ENCODE measurements at places on chromosomes 11 and 22.
A peak's percentile ranks its signal among the peaks of the same experiment; 100 is the strongest.

- DNase-seq = no peak
Observed at GRCh38 chr11:29119707-29120618, 896.9 kb downstream of the KCNA4 start.

- DNase-seq = peak; percentile 96
Observed at GRCh38 chr11:71080239-71081097, 171.9 kb downstream of the SHANK2 start.

GRCh38 chr11:118552341-118552740 is 13.4 kb downstream of the IFT46 start:
- no peak for DNase-seq

- DNase-seq = no peak
Observed at GRCh38 chr11:17794981-17795380, 60.4 kb downstream of the KCNC1 start.

GRCh38 chr11:73576185-73576614 is 21.7 kb downstream of the FAM168A start:
- no peak for DNase-seq

DNA sequence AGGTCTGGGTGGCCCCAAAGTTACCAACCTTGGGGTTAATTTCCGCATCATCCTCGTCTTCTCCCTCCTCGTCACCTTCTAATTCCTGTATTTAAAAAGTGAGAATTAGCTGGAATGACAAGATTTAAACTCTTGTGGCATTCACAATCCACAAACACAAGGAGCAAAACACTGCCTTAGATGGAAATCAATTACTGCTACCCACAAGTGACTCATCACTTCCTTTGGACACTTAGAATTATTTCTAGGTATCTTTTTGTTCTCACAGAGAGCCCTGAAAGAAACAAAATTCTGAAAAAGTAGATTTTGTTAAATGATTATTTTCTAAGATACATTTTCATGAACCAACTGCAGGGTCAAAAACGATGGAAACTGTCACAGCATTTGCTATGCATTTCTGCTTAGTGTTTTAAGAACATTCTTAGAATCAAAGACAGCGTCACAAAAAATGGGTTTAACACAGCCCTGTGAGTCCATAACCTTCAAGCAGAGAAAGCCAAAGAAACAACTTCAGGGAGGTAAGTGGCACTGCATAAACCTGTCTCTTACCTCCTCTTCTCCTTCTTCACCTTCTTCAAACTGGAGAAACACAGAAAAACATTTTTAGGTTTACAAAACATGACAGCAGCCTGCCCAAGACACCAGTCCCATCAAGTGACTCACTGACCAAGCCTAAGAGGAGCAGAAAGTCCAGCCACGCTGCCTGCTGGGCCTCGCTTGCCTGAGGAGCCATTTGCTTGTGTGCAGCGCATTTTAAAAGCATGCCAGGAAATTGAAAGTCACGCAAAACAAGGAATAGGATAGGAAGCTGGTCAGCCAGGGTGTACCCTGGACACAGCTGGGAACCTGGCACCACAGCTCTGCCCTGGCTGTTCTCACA is 22.3 kb upstream of the PHLDA2 start:
- no peak for DNase-seq

- no peak for DNase-seq
Observed at GRCh38 chr22:32331236-32331917, 26.3 kb upstream of the RFPL3 start.

- no peak for DNase-seq
Observed at GRCh38 chr11:19460718-19461405, 220.1 kb upstream of the E2F8 start.

DNA sequence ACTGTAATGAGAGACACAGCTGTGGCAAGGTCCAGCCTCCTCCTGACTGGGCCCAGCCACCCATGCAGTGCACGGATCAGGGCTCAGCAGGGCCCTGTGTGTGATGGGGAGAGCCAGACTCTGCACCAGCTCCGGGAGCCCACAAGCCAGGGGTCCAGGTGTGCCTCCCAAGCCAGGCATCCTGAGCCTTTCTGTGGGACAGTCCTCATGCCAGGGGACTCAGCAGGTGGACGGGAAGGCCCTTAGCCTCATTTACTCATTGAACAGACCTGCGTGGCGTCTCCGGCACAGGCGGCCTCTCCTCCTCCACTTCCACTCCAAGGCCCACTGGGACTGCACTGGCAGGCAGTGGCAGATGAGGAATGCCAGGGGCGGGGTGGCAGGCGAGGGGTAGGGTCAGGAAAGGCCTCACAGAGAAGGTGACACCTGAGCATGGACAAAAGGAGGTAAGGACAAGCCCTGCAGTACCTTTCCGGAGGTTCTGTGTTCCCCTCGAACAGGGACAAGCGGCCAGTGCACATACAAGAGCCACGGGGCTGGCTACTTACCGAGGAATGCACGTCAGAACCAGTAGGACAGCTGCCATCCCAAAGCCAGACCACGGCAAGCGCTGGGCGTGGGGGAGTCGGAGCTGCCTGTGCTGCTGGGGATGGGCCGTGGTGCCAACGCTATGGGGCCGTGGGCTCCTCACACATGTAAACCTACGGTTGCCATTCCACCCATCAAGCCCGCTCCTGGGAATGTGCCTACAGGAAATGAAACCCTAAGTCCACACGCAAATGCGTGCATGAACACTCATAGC is 52.7 kb downstream of the IGF2 start:
- DNase-seq = no peak

DNA sequence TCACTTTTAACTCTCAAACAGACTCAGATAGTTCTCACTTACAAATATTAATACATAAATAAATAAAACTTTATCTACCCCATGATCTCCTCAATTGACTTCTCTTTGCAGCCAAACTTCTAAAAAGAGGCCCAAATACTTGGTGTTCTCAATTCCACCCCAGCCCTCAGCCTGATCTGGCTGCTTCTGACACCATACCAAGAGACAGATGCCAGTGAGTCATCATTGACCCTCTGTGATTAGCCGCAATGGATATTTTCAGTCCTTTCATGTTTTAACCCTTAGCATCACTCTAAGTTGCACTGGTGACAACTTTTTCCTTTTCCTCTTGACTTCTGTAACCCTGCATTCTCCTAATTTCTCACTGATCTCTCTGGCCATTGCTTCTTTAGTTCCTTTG is 184.1 kb upstream of the ARHGAP20 start:
- DNase-seq = no peak

DNA sequence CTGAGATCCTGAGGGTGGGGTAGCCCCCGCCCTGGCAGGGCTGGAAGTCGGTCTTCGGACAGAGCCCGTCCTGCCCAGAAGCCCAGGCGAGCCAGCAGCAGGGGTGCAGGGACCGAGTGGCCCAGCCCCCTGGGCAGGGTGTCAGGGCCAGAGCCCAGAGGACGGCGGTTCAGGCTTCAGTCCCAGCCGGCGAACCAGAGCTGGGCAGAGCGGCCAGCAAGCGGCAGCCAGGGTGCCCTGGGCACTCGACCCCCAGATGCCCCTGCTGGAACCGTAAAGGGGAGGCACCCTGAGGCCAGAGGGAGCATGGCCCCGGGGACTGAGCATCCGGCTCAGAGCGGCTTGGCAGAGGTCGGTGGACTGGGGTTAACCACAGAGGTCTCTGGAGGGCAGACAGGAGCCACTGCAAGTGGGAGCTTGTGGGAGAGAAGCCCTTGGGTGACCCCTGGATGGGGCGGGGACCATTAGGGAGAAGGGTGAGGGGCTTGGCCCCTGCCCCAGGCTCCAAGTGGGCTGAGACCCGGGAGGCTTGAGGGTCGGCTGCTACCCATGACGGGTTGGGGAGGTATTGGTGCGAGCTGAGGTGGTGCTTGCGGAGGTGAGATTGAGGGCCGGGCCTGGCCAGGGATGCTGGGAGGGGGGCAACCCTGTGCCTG is 15.9 kb downstream of the LSP1 start:
- DNase-seq = no peak

- DNase-seq = no peak
Observed at GRCh38 chr11:78259777-78260487, 71.2 kb downstream of the USP35 start.

- no peak for DNase-seq
Observed at GRCh38 chr22:20251981-20252380, 16.1 kb downstream of the RTN4R start.

GRCh38 chr11:66636411-66636810 is 2.1 kb upstream of the RBM4 start:
- DNase-seq = no peak

GRCh38 chr11:67581469-67581868 is 2.1 kb upstream of the GSTP1 start:
- no peak for DNase-seq

DNA sequence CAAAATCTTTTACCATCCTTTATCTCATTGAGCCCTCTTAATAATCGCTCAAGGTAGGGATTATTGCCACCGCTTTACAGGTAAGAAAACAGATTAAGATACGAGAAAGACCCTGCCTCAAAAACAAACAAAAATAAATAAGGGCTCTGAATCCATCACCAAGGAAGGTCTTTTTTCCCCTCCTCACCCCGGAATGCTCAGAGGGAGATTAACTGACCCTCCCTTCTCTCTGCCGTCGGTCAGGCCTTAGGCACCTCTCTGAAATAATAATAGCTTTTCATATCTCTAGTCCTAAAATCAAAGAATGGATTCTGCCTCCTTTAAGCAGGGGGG is 620 bp upstream of the ATG2A start:
- no peak for DNase-seq

DNA sequence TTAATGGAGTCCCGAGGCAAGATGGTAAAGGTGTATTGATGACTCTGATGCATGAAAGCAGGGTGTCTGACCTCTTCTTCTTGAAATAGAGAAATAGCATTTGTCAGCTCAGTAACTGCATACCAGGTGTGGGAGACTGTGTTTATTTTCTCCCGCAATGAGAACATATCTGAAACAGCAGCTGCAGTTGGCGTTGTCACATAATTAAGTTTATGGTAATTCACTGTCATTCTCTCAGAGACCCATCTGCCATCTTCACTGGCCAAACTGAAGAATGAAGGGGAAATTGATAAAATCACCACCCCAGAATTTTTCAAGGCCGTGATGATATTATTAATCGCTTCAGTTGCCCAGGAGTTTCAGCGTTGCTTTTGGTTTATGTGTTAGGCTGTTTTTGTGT is 20.1 kb upstream of the MCHR1 start:
- no peak for DNase-seq

DNA sequence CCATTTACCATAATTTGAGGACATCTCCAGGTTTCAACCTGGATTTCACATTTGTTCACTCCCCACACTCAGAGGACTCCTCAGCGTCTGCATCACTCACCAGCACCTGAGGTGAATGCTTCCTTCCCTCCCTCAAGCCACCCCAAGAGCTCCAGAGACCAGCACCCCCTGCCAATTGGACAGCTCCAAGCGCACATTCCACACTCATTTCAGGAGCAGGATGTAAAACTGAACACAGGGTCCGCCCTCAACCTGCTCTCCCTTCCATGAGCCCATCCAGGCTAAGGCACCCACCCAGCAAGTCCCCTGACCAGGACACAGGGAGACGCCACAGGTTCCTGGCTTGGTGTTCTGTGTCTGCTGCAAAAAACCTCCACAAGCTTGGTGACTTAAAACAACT is 3.9 kb downstream of the SCGB1D1 start:
- DNase-seq = no peak
